Frontal cortex (tissue), 4 donors: ENCODE measurements at places on chromosomes 12 and 14.

- DNase-seq = no peak
Measured at GRCh38 chr14:104216457-104216856, 78.1 kb downstream of the KIF26A start.

DNA sequence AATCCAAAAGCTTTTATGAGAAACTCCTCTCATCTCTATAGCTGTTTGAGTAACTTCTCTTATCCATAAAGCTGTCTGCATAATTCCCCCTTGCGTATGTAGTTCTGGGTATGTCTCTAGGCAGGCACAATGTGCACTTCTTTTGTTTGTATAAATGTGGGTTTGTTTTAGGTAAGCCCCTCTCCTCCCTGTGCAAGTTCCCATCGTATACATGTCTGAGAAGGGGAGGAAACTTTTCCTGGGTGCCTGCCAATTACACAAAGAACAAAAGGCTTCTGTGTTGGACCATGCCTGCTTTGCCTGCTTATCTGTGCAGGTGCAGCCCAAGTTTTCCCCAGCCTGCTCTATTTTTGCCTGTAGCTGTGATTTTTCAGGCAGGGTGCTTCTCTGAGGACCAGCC is 96.7 kb downstream of the CCER1 start:
- DNase-seq = no peak

GRCh38 chr12:87967871-87968270 is 61.3 kb downstream of the C12orf50 start:
- DNase-seq = no peak

- no peak for DNase-seq
Measured at GRCh38 chr12:120659151-120659525, 18.7 kb downstream of the CABP1 start.
